ENCODE measurements at places on chromosomes 4 and X.

DNA sequence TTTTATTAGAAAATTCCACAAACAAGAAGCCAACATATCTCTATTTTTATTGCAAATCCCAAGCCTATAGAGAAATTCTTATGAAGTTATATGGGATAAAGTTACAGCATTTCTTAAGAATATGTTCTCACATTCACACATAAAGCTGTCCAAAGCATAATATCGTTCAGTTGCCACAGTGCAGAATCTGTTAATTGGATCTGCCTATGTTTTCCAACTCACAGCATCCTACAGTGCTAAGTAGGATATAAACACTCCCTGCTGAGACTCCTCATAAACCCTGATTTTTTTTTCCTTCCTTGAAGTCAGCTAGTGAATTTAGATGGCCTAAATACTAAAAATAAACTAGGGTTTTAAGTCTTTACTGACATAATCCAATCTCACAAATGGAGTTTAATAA is 307.9 kb downstream of the PDGFC start:
- DNase-seq = no peak

GRCh38 chr4:57119054-57119651 is 9.0 kb upstream of the IGFBP7 start:
- peak; percentile 96 for DNase-seq

DNA sequence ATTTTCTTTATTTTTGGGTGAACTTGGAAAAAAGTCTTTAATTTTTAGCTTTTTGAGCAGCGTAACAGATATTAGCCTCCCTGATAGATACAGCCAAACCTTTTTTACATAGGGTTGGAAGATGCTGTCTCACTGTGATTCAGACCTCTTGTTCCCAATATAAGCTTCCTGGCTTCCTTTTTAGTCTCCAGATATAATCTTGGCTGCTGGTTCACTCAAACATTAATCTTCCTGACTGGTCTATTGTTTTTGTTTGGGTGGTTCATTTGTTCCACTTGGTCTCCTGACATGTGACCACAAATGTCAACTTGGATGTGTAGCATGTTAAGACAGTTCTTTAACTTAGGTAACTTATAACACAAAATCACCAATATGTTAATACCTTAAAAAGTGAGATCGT is 23.0 kb downstream of the RPA4 start:
- no peak for DNase-seq

- peak; percentile 78 for DNase-seq
These were observed 50.0 kb downstream of the COX18 start for GRCh38 chr4:73019462-73020047.

DNA sequence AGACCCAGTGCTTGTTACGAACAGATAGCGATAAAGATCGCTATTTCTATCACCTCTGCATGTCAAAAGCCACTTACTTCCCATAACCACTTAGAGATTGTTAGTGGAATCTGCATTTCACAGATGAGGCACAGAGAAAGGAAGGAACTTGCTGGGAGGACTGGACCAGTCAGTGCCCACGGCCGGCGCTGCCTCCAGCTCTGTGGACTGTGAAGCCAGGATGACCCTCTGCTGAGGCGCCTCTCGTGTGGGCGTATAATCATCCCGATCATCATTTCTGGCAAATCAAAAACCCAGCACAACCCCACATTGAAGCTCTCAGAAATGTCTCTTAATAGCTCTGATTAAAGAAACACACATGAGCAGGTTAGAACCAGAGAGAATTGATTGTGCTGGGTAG is 61.5 kb upstream of the ADRA2C start:
- no peak for DNase-seq

GRCh38 chr4:147361726-147362125 is 119.2 kb upstream of the EDNRA start:
- peak; percentile 17 for DNase-seq

DNA sequence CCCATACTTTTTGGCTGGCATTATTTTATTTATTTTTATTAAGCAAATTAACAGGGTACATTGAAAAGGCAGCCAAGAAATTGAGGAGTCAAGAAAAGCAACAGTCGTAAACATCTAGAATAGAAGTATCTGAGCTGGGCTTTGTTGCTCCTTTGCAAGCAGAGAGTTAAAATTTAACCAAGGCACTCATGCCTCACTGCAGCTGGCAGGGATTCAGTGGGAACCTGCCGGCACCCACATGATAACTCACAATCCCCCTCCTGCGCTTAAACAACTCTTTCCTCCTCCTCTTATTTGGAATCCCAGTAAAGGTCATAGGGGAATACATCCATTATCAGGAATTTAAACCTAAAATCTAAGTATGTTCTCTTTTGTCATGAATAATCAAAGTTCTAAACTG is 115.5 kb downstream of the SOX3 start:
- no peak for DNase-seq

DNA sequence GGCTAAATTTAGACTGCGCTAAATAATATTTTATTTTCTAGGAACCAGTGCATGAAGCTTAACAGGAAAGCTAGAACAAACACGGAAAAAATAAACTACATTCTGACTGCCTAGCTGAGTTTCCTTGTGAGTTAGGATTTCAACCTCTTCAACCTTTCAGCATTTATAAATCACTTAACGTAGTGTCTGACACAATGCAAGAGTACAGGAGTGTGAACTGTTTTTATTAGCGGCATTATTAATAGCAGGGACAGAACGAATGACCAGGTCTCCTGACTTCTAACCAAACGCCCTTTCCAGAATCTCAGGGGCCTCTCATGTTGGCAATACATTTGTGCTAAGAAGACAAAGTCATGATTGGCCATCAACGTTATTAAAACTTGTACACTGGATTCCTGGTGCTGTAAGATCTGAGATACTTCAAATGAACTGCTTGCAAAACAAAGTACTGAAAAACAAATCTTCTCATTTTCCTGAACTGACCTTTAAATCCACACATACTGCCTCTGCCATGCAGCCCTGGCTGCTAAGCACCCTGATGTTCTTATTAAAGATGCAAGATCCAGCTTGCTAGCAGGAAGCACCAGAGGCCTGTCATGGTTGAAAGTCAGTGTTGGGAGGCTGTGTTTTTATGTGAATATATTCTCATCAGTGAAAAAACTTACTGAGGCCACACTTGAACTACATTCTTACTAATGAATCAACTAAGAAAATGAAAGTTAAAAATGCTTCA is 380.4 kb upstream of the CPEB2 start:
- no peak for DNase-seq

- no peak for DNase-seq
These were observed 2340.7 kb downstream of the PCDH7 start for GRCh38 chr4:33060674-33061542.

- no peak for DNase-seq
These were observed 13.3 kb downstream of the SLC2A9 start for GRCh38 chr4:10007793-10008608.

DNA sequence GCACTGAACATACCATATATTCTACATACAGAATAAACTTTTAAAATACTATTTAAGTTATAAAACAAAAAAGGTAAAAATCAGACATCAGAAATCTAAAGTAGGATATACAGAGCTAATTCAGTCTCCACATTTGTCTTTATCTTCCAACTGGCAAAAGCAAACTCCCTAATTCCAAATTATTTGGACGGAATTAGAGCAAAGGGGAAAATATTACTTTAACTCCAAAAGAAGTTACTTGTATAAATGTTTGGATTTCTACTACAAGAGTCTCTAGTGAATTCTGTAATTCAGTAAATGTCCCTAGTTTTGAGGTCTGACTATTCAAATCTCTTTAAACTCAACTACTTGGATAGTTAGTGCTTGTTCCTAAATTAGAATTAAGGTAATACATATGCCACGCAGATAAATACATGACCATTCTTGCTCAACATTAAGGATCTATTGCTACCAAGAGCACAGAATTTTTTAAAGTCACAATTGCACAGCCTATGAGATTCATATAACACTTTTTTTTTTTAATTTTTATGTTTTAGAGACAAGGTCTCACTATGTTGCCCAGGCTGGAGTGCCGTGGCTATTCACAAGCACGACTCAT is 7.3 kb downstream of the ZNF280C start:
- DNase-seq = no peak

- DNase-seq = no peak
These were observed 31.8 kb downstream of the WDR1 start for GRCh38 chr4:10084651-10085358.

- no peak for DNase-seq
These were observed 46.9 kb downstream of the XIAP start for GRCh38 chrX:123906557-123907316.

GRCh38 chrX:109974906-109975655 is 27.8 kb upstream of the TMEM164 start:
- no peak for DNase-seq

DNA sequence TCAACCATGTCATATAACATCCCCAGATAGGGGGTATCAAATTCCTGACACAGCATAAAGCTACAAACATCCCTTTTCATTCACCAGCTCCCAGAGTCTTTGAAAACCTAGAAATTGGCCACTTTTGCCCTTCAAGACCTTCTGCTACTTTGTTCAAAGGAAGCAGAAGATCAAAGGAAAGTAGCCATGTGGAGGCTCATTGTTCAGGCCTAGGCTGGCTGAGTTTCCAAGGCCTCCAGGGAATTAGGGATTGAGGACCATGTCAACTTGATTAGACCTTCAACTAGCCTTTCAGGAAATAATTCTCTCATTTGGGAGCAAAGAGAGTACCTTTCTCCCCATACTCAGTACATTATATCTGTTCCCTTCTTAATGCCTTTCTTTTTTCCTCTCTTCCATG is 66.8 kb upstream of the ATXN3L start:
- no peak for DNase-seq

DNA sequence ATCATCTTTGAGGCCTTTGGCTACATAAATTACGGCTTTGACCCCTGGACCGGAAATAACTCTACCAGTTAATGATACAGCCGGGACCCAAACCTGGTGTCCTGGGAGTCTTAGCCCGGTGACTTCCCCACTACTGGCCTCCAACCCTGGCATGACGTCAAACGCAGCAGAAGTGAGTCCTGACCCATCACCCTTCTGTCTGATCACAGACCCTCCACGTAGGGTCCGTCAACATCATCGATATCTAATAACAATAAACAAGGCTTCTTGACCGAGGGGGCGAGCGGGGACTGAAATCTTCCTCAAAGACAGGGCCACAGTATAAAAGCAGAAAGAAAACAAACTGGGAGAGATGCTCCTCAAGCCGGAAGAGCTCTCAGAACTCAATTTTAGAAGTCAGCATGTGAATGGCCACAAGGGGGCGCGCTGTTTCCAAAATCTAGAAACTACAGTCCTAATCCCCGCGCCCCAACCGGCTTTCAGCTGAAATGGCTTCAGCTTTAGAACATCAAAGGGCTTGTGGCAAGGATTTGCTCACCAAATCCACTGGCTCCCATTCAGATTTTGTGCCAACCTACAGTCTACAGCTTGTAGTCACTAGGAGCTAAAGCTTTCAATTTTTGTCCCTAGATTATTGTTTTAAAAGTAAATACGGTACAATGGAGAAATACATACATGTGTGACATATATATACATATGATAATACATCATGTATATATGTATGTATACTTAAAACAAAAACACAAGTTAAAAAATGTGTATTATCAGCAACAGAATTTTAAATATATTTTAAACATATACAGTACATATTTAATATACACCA is 46.4 kb upstream of the ENPP6 start:
- peak; percentile 94 for DNase-seq

DNA sequence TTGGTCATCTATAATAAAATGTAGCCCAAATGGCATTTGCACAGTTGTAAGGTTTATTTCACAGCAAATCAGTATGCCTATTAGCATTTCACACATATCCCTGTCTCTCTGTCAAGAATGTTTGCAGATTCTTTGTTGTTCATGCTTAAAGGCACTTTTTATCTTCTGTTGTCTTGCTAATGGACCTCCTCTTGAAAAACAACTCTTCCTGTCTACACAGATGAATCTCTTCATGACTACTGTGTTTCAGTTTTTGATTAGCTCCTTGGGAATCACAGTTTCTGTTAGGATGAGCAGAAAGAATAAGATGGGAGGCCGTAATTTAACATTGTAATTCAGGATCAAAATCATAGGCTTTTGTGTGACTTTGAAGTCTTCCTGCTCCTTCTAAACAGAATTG is 35.5 kb upstream of the SLC4A4 start:
- no peak for DNase-seq

DNA sequence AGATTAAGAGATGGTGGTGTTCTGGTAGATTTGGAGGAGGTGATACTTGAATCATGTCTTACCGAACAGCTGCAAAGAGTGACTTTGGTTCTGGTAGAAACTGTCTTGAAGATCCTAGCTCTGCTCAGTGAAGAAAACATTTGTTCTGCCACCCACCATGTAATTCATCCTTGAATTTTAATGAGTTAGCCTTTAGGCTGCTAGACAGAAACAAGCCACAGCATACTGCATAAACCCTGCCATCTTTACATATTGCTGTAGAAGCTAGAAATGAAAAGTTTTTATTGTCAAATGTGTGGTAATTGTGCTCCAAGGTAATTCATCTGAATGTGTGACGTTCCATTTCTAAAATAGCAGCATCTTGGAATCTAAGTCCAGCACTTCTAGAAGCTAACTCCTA is 161.0 kb upstream of the RAPGEF2 start:
- DNase-seq = no peak

DNA sequence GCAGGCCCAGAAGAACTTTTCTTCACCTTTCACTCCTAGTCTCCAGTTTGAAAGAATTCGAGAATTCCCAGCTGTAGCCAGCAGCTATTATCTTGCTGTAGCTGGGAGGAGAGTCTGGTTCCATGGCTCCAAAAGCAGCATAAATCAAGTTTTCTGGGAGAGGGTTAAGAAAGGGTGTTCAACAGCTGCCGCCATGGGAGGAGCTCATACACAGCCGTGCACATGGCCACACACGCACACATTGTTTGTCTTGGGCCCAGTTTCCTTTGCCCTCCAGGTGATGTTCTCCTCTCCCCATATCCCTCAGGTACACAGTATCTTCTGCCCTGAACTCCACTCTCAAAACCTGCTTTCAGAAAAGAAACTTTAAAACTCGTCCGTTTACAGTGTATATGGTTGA is 4.1 kb upstream of the GPC3 start:
- no peak for DNase-seq

DNA sequence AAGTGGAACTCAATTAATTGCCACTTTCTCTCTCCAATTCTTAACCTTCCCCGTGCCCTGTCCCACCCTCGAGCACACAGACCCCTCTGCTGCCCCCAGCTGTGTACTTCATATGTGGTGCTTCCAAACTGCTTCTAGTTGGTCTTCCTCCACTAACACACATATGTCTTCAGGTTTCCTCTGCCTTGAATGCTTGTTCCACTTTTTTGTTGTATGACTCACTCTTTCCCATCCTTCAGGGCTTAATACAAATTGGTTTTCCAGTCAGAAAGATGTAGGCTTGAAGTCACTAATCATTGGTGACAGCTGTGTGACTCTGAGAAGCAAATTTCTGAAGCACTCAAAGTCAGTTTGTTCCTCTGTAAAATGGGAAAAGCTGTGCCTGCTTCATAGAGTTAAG is 30.6 kb downstream of the TRIM2 start:
- no peak for DNase-seq

DNA sequence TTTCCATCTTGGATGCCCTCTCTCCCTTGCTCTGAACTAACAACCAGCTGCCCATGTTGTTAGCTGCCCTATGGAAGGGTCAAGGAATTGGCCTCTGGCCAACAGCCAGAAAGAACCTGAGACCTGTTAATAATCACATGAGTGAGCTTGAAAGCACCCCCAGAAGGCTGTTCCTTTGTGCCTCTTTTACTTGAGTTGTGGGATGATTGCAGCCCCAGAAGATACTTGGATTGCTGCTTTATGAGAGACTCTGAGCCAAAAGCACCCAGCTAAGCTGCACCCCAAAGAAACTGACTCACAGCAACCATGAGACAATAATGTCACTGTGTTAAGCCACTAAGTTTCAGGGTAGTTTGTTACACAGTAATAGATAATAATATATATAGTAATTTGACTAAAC is 73.3 kb downstream of the FRYL start:
- no peak for DNase-seq

- DNase-seq = no peak
These were observed 745 bp downstream of the TRIM2 start for GRCh38 chr4:153204728-153205648.
